Large intestine (tissue), 12 donors: ENCODE measurements at places on chromosomes 2 and 18. TPM values are rescaled to one million over a fixed set of nuclear protein-coding genes. Genes with fewer than 3 reads are reported as not detected.

GRCh38 chr2:25347846-25348245 is 6.1 kb upstream of the DNMT3A start:
- H3K27me3 ChIP-seq, result no peaks in the 10 kb centered on the region
- H3K36me3 ChIP-seq, result no peaks in the 10 kb centered on the region
- no peak for DNase-seq
- no peak overlapping the region for H3K4me3 ChIP-seq
- no peak overlapping the region for H3K27ac ChIP-seq

- H3K27me3 ChIP-seq, result no peaks in the 10 kb centered on the region
- no peak overlapping the region for H3K27ac ChIP-seq
- H3K4me1 ChIP-seq, result no peaks in the 10 kb centered on the region
- no peaks in the 10 kb centered on the region for H3K36me3 ChIP-seq
Observed at GRCh38 chr2:48851161-48851560, 95.6 kb upstream of the LHCGR start.

The RBM44 gene
- polyA plus RNA-seq, result 0.49 TPM

The SLC11A1 gene
- 0.84 TPM for polyA plus RNA-seq

DNA sequence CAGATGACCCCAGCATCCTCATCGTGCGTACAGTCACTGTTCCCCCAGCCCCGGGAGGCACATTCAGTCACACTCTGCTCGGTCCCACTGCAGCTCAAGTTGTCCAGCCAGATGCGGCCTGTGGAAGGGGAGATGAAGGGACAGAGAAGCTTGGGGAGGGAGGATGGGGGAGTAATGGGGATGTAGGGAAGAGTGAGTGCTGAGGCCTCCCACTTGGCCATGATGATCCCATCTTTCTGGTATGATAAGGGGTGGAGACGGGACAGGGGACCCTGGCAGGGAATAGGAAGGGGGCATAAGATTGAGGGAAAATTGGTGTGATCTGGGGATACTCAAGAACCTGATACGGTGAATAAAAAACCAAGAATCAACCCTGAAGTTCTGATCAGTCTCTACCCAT is 3.5 kb downstream of the LOXL3 start:
- H3K27ac ChIP-seq, result no peak overlapping the region
- peaks cover 14% of the 10 kb centered on the region for H3K4me1 ChIP-seq
- H3K27me3 ChIP-seq, result peaks cover 86% of the 10 kb centered on the region
- no peaks in the 10 kb centered on the region for H3K36me3 ChIP-seq
- DNase-seq, result no peak

- no peak overlapping the region for H3K4me3 ChIP-seq
- H3K36me3 ChIP-seq, result peaks cover 12% of the 10 kb centered on the region
- DNase-seq, result no peak
- no peaks in the 10 kb centered on the region for H3K27me3 ChIP-seq
Observed at GRCh38 chr2:130377491-130377890, 21.6 kb downstream of the PTPN18 start.

- H3K36me3 ChIP-seq, result no peaks in the 10 kb centered on the region
- no peak overlapping the region for H3K27ac ChIP-seq
- DNase-seq, result no peak
- H3K27me3 ChIP-seq, result no peaks in the 10 kb centered on the region
- H3K4me3 ChIP-seq, result no peak overlapping the region
- no peaks in the 10 kb centered on the region for H3K4me1 ChIP-seq
Observed at GRCh38 chr2:190126798-190127197, 64.3 kb upstream of the MSTN start.

GRCh38 chr2:4175343-4175742 is 472.0 kb downstream of the DCDC2C start:
- H3K4me1 ChIP-seq, result no peaks in the 10 kb centered on the region
- no peaks in the 10 kb centered on the region for H3K36me3 ChIP-seq
- no peak overlapping the region for H3K4me3 ChIP-seq
- no peak for DNase-seq
- no peaks in the 10 kb centered on the region for H3K27me3 ChIP-seq

The CCL20 gene
- polyA plus RNA-seq, result 11.4 TPM

DNA sequence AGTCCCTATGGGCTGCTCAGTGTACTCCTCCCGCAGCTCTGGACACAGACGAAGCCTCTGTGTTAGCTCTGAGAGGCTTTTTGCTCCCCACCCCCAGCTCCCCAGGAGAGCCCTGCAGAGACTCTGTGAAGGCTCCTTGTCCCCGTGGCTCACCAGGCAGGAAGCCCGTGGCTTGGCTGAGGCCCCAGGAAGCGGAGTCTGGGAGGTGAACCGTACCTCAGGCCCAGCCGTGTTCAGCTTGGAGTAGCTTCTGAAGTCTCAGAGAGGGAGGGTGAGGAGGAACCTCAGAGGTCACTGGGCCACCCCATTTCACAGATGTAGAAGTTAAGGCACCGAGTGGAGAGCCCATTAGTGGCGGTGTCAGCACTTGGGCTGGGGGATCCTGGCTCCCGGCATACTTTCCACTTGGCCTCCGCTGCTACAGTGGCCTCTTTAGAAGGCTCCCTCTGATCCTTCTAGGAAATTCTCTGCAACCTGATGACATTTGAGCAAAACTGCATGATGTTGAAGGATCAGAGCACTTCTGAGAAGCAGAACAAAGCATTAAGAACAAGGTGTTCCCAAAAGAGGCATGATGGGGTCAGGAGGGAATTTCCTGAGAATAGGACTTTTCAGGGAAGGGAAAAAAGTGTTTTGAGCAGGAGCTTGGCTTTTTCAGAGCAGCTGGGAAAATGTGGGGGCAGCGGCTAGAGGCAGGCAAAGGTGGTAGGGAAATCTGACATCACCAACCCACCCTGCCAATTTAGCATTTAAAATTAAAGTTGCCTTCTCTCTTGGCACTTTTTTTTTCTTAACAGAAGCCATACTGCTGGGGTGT is 79.1 kb downstream of the MCFD2 start:
- no peak overlapping the region for H3K4me3 ChIP-seq
- no peak overlapping the region for H3K27ac ChIP-seq
- no peak for DNase-seq
- H3K36me3 ChIP-seq, result no peaks in the 10 kb centered on the region
- H3K4me1 ChIP-seq, result no peaks in the 10 kb centered on the region
